GF-D8 (cell line): ENCODE measurements at places on chromosomes 3 and 15.

GRCh38 chr15:26201177-26201858 is 338.2 kb upstream of the ATP10A start:
- DNase-seq = no peak

GRCh38 chr3:127197300-127198189 is 4.6 kb downstream of the PRR23E start:
- no peak for DNase-seq

- no peak for DNase-seq
These were observed 1.4 kb upstream of the SACM1L start for GRCh38 chr3:45687828-45688193.

GRCh38 chr15:74135041-74135565 is 4.7 kb downstream of the ISLR2 start:
- no peak for DNase-seq

DNA sequence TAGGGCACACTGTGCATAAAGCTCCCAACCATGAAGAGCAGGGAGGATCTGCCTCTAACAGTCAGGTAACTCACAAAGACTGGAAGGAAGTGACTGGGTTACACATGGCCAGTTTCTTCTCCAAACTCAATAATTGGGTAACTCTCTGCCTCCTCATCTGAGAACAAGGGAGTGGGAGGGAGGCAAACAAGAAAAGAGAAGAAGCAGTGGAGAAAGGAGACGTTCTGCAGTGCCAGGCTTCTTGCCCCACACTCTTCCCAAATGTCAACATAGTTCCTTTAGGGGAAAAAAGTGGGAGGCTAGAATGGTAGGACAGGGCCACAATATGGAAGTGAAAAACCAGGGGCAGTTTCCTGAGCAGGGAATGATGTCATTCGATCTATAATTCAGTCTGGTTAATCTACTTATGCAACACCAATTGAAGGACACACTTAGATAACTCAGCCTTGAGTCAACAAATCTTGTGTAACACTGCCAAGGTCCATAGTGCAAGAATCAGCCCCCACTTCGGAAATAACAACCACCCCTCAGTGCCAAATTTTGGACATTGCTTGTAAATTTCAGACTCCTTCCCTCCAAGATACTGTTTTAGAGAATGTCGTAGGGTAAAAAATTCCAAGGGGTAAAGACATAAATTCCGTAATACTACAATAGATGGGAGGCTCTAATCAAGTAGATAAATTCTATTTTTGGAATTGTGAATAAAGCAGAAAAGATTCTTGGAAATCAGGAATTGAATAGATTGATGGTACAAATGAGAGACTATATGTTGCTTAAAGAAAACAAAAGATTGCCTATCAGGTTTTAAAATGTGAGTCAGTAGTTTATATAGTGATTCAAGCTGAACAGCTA is 143.0 kb downstream of the LPP start:
- DNase-seq = peak; percentile 14

DNA sequence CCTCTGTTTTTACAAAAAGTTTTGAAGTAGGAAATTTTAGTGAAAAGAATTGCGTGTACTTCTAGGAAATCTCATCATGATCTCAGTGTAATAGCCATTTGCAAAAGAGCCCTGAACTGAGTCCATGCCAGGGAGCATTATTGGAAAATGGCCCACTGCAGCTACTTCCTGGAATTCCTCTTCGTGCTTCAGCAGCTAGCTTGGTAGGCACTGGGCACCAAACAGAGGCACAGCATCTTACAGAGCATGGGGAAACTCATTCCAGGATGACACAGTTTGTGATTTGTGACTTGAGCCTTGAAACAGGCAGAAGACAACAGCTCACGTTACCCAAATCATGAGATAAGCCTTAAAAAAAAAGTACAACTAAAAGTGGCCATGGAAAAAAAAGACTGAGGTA is 179.1 kb downstream of the WDR72 start:
- DNase-seq = no peak
